ENCODE measurements at places on chromosomes 7 and 10. TPM values are rescaled to one million over a fixed set of nuclear protein-coding genes. Genes with fewer than 3 reads are reported as not detected.

ELN gene
- 1.7 TPM for total RNA-seq

STEAP2 gene
- 4.2 TPM for total RNA-seq

SRRT gene
- 202 TPM for total RNA-seq

- no peak for DNase-seq
Observed at GRCh38 chr7:41652267-41652666, 50.6 kb downstream of the INHBA start.

DNA sequence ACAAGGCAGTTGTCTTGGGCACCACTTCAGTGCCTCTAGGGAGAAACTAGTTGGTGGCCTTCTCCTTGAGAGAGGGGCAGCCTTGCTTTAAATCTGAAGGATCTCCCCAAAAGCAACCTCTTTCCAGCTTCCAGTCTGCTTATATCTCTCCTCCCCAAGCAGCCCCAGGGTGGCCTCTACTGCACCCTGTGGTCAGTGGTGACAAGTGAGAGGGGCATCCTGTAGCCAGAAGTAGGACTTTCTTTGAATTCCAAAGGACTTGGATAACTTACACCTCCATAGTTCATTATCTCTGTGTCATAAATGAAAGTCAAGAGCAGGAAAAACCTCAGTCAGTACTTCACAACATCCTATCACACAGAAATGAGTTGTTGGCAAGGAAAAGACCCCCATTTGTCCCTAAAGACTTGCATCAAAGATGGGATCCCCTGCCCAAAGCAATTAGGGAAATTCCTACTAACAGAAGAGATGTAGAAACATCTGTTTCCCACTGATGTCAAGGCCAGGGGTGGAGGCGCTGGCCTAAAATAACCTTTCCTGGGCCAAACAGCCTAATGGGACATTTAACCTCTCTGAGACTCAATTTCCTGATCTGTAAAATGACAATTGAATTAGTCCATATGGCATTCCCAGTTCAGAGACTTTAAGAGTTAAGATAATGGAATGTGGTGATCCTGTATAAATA, 44.0 kb upstream of the ANKRD1 start:
- DNase-seq = peak; percentile 18

GRCh38 chr10:31888442-31888841, 40.2 kb downstream of the ARHGAP12 start:
- no peak for DNase-seq

GRCh38 chr7:94949532-94949931, 42.1 kb downstream of the PPP1R9A start:
- DNase-seq = no peak

PODXL gene
- total RNA-seq = 264 TPM

DNA sequence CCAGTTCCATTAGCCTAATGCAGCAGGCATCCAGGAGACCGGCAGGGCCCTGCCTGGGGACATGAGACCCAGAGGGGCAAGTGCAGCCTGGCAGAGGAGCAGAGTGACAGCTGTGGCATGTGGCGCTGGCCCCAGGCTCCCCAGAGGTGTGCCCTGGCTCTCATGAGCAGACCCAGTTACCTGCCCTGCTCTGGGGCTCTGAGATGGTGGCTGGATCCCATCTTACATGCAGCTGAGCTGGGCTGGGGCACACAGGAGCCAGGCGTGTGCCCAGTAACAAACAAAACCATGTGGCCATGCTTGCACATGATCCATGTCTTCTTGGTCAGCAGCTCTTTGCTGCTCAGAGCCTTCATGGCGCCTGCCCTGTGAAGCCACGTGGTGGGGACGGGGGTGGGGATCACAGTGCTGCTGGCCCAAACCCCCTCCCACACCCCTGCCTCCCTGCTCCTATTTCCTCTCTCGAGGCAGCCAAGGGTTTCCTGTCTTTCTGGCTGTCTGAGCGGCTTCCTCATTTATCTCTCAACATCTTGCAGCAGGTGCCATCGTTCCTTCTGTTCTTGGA, 40.3 kb upstream of the GTF2I start:
- DNase-seq = peak; percentile 37

DNA sequence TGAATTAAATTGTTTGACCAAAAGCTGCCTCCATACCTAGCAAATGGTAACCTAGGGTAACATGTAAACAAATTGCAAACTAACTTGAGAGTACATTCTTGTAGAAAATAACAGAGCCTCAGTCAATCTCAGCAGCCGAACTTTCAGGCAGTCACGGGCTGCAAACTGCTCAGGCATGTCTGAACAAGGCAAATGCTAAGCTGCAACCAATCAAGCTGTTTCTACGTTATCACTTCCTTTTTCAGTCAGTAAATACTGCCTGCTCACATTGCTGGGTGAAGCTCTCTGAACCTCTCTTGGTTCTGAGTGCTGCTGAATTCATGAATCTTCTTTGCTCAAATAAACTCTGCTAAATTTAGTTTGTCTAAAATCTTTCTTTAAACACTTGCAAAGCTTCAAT, 1212.4 kb downstream of the SORCS1 start:
- DNase-seq = no peak

- no peak for DNase-seq
Observed at GRCh38 chr10:95832216-95833041, 75.3 kb upstream of the CC2D2B start.

TMEM225B gene
- total RNA-seq = not detected

LRIT1 gene
- total RNA-seq = not detected

SPDYE9 gene
- not detected for total RNA-seq

DNA sequence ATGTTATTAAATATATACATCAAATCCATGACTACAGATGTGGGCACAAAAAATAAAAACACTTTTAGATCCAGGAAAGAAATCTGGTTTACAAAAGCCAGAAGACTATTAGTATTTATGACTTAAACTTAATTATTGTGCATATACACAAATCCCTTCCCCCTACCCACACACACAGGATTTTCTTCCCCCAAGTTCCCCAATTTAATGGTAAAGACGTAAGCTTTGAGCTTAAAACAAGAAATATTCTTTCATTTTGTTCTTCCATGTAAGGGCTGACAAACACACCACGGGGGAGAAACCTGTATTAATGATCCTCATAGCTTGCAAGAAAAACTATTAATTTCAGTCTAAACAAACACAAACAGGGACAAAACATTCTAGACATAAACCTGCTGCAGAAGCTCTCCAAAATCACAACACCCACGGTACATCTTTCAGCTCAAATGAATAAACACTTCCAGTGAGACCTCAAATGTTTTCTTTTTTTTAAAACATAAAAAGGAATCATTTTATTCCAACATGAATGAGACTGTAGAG, 28.5 kb downstream of the OSBPL3 start:
- DNase-seq = no peak

- DNase-seq = no peak
Observed at GRCh38 chr10:118802126-118802793, 47.5 kb upstream of the CACUL1 start.

KIAA1549 gene
- 12.4 TPM for total RNA-seq

- no peak for DNase-seq
Observed at GRCh38 chr7:32936689-32937088, 20.6 kb upstream of the FKBP9 start.

SGPL1 gene
- total RNA-seq = 25.2 TPM

- DNase-seq = no peak
Observed at GRCh38 chr10:32199714-32200394, 143.6 kb upstream of the KIF5B start.

RBP3 gene
- not detected for total RNA-seq

AMZ1 gene
- not detected for total RNA-seq

- DNase-seq = no peak
Observed at GRCh38 chr10:67789769-67790168, 48.2 kb downstream of the DNAJC12 start.

DNTT gene
- total RNA-seq = not detected

DNA sequence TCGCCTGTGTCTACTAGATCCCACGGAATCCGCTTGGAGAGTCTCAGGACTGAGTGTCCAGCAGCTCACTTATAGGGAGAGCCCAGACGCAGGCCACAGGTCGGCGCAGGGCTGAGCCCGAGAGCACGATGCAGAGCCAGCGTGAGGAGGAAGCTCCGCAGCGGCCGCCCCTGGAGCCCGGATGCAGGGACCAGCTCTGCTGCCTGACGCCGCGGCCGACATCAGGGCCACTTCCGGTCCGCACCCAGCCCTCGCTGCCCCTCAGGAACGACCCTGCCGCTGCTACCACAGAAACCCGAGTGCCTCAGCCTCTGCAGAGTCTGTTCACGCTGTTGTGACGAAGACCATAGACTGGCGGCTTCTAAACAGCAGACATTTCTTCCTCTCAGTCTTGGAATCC, 275.8 kb upstream of the PPP2R2D start:
- no peak for DNase-seq

CYP26C1 gene
- total RNA-seq = 2.0 TPM

CALML5 gene
- total RNA-seq = not detected

GRCh38 chr7:90530263-90530662, 60.8 kb downstream of the PTTG1IP2 start:
- no peak for DNase-seq

- DNase-seq = no peak
Observed at GRCh38 chr10:77421591-77421990, 216.0 kb downstream of the KCNMA1 start.

IDI2 gene
- not detected for total RNA-seq

SPDYE2 gene
- total RNA-seq = not detected

- peak; percentile 40 for DNase-seq
Observed at GRCh38 chr7:141697211-141697871, 4.6 kb downstream of the DENND11 start.

DNA sequence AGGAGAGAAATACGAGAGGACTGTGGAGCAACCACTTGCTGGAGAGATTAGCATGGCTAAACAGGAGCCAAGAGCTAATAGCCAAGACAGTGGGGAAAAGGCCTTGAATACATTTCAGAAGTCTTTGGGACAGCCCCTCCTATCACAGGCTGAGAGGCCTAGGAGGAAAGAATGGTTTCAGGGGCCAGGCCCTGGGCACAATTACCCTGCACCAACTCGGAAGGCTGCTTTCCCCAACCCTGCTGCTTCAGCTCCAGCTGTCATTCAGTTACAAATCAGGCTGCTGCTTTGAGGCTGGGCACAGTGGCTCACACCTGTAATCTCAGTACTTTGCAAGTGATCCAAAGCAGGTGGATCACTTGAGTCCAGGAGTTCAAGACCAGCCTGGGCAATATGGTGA, 32.0 kb upstream of the SLC35G1 start:
- DNase-seq = no peak

- DNase-seq = peak; percentile 74
Observed at GRCh38 chr7:112084520-112084971, 121.7 kb downstream of the DOCK4 start.

DNA sequence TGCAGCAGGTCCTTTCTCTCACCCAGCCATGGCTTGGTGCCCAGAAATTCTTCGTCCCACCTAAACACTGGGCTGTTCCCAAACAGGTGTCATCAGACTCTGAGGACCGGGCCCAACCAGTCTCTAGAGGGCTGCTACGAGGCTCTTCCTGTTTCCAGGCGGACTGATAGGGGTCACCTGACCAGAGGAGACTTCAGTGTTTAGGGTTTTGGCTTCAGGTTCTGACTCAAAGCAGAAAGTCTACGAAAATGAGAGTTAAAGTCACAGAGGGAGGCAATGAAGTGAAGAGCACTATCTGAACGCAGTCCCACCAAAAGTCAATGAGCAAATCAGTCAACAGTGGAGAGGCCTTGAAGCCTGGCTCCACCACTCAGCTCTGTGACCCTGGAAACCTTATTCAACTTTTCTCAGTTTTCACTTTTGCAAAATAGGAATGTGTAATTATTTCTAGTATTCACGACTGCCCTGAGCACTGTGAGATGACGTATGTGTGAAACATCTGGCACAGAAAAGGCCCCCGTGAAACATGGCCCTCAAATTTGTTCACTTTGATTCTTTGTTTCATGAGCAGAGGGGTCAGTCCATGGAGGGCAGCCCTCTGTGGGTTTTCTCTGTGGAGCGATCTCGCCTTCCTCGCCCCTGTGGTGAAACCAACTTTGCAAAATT, 189.9 kb upstream of the PDE1C start:
- DNase-seq = no peak

DNA sequence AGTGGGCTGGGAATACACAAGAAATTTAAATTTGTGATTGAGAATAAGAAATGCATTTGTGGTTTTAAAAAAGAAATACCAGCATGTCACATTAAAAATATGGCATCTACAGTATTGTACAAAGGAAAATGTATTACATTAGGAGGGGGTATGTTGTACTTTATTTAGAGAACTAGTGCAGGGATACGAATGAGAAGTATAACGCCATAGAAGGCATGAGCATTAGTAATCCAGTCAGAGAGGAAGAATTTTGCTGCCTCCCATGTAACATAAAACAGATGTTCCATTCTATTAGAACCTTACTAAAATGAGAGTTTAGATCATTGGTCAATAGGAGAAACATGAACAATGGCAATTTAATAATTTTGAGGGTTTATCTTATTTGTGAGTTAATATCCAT, 182.2 kb downstream of the ADK start:
- DNase-seq = no peak

GRCh38 chr7:83947260-83947659, 247.3 kb downstream of the SEMA3A start:
- DNase-seq = no peak

DNA sequence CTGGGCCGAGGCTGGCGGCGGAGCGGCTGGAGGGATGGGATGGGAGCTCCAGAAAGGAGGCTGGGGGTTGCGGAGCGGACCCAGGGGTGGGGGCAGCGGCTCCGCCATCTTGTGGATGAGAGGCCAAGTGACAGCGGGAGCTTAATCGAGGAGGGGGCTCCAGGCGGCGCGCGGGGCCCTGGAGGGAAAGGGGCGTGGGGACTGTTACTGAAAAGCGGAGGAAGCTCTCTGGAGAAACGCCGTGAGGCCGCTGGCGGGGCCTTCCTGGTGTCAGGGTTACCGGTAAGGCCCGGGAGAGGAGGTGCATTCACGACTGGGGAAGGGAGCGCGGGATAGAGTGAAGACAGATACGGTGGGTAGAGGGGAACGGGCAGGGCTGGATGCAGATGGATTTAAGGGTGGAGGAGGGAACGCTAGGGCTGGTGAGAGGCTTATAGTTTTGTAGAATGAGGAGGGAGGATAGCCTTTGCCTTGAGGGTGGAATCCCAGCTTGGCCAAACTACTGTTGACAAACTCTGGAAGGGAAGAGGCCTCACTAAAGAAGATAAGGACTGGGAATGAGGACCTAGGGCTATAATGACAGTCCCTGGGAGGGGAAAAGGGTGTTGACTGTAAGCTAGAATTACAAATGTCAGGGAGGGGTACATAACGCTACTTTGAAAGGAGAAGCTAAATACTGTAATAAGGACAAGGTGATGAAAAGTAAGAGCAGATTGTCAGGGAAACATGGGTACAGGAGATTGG, 535 bp downstream of the BTRC start:
- DNase-seq = no peak

CDNF gene
- 0.99 TPM for total RNA-seq

- DNase-seq = no peak
Observed at GRCh38 chr10:35728341-35728740, 86.2 kb upstream of the FZD8 start.

ARHGEF5 gene
- total RNA-seq = 0.88 TPM

Measured in endothelial cell of umbilical vein (primary cell).